ENCODE measurements at places on chromosomes 3 and 15.

DNA sequence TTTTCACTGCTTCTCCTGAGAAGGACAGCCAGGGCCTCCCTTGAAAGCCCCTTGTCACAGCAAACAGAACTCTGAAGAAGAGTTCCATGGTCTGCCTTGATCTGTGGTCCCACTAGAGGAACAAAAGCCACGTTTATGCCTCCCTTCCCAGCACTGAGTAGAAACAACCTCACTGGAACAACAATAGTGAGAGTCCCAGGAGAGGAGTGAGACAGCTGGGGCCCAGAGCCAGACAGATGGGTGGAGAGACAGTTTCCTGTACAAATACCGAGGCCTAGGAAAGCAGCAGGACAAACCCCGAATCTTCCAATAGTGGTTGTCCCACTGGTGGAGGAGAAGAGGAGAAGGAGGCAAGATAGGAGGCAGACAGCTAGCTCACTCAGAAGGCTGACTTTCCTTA lies 106.1 kb downstream of the WDR76 start:
- DNase-seq: peak; percentile 32

DNA sequence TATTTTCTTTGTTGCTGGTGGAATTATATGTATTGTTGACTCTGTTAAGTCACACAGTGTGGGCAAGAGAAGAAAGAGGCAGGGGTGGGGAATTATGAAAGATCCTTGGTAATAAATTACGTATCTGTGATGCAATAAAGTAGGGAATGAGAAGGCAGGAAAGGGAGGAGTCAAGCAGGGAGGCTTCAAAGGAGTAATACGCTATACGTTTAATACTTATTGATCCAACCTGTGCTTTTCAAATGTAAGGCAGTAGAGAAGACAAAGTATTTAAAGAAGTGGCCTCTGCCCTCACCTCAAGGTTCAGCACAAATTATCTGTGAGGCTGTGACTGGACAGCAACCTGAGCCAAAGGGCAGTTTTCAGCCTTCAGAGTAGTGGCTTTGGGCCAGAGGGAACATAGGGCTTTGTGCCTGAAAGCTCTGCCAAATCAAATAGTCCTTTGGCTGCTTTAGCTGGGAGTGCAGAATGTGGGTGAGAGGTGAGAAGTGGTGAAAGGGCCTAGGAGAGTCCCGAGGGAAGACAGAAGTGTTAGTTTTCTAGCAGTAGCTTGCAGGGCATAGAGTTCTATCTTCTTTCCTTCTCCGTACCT lies 1.2 kb upstream of the PLIN1 start:
- DNase-seq: peak; percentile 42

DNA sequence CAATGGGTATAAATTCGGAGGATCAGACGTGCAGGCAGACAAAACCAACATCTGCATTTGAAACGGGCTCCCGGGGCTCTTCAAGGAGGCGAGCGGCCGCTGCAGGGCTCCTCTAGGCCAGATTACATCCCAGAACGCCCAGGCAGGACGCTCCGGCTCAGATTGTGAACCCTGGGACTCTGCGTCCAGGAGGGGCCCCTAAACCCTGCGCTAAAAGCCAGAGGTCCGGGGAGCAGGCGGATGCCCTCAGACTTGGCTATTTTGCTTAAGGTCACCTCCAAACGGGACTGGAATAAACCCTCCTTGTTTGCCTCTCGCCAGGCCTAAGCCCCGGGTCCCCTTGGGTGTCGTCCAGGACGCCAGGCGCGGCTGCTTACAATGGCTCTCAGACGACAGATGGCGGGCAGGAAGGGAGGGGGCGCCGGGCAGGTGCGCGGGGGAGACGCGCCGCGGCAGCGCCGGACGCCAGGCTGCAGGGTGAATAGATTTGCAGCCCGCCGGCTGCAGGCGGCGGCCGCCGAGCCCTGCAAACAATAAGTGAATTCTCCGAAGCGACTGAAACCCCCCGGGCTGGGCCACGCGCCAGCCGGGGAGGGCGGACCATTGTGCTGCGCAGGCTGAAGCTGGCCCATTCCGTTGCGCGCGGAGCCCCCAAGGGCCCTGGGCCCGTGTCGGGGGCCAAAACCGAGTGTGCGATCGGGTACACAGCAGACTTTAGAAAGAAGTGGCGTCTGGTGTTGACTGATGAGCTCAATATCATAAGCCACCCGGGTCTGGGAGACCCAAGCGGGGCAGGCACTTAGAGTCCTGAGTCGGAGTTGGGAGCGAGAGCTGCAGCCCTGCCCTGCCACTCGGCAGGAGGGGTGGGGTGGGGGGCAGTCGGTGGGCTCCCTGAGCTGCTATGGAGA lies 32.3 kb upstream of the AMOTL2 start:
- DNase-seq: peak; percentile 86

GRCh38 chr3:143727391-143727790 lies 120.9 kb downstream of the SLC9A9 start:
- no peak for DNase-seq

GRCh38 chr3:156814295-156814694 lies 11.9 kb upstream of the LEKR1 start:
- no peak for DNase-seq
